ENCODE measurements at places on chromosomes 1 and 21.

- no peak for DNase-seq
These were observed 266.9 kb downstream of the TGFB2 start for GRCh38 chr1:218611916-218612585.

- DNase-seq, result no peak
These were observed 68.0 kb upstream of the CYP2J2 start for GRCh38 chr1:59994302-59995198.

GRCh38 chr1:38138498-38139233 is 92.1 kb upstream of the POU3F1 start:
- no peak for DNase-seq

- DNase-seq, result no peak
These were observed at the start of gene FAM89A for GRCh38 chr1:231040019-231040799. Gene FAM89A, minus strand, starts transcription at chr1:231040254. Its CDS starts 43 bp downstream, at chr1:231040211.

DNA sequence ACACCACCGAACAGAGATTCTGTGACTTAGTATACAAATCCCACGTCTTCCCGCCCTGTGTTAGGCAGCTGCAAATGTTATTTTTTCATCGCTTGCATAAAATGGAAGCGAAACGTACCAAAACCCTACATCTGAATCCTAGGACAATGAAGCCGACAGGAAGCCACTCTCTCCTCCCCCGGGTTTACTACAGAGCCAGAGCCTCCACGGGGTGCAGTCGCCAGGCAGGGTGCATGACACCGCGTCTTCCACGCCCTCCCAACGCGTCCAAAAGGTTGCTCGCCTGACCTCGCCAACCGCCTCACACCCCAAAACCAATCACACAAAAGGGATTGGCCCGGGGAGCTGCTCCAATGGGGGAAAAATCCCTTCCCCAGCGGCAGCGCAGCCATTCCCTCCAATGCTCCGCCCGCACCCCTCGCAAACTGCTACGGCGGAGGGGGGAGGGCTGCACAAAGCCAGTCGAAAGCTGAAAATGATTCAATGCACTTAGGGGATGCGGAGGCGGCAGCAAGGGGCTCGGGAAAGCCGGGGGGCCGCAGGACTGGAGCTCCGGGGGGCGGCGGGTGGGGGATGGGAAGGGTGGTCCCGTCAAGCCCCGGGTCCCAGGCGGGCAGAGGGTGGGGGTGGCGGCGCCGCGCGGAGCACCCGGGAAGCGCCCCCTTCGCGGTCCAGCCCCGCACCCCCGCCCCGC is 701 bp downstream of the CEP170 start:
- DNase-seq, result no peak

GRCh38 chr1:160083968-160084770 is 2.8 kb downstream of the KCNJ9 start:
- no peak for DNase-seq

DNA sequence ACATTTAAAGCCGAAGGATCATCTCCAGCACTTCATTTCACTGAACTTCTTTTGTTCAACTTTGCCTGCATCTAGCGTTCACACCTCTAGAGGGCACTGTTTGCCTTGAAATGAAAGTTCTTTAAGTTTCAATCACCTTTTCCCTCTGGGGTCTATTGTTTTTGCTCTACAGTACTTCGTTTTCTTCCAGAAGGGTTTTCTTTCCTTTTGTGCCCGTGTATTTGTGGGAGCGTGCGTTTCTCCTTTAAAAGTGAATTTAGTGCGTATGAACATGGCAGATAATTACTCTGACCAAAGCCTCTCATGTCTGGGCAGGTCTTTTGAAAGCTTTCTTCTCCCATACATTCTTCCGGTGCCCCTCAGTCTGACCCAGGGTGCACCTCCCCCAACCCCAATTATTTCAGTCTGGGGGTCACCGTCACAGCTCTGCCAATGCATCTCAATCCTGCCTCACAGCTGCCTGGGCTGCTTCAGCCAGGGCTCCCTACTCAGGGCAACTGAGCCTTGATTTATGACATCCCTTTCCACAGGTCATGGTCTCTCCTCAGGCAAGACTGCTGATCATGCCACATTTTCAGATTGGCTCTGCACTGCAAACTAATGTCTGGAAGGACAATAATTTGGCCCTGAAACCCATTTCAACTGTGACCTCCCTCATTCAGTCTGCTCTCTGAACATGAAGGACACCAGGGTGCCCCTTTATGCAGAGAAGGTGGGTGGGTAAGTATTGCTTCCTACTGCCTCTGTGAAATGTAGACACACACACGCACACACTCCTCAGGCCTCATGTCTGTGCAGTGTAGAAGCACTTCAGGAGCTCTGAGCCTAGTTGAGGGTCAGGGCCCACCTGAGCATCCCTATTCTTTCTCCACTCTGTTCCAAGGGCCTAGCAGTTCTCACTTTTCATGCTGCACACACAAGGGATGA is 88.6 kb downstream of the NUF2 start:
- DNase-seq, result peak; percentile 83

DNA sequence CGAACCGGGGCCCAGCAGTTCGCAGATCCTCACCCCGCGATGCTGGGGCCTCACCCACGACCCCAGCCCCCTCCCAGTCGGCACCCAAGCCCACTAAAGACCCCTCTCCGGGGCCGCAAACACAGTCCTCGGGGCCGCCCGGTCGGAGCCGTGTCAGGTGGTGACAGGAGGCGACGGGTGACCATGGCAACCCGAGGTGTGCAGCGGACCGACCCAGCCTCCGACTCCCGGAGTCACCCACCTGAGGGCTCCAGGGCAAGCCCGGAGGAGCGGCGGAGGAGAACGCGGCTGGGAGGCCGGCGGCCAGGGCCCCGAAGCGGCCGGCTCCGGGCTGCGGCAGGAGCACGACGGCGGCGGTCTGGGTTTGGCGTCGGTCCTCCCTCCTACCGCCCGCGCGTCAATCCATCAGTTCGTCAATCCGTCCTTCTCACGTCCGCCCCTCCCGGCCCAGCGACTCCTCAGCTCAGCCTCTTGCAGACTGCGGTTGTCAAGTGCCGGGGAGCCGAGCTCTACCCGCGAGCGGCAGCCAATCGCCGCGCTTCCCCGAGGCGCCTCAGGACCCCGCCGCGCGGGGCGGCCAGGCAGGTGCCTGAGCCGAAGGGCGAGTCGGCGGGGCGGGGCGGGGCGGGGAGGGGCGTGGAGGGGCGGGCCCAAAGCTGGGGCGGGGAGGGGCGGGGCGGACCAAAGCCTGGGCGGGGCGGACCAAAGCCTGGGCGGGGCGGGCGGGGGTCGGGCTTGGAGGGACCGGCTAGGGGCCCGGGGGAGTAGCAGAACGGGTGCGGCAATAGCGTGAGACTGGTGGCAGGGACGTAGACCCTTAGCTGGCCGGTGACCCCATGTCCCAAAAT is at the start of gene WDR47:
WDR47 (minus strand) TSS at position 482 of the 848 bp plus-strand sequence. CDS start 18,590 bp downstream, outside the sequence.
- DNase-seq, result peak; percentile 93

GRCh38 chr1:20587661-20588053 is 1.2 kb upstream of the CDA start:
- no peak for DNase-seq

GRCh38 chr1:68136187-68136586 is 85.8 kb upstream of the DIRAS3 start:
- no peak for DNase-seq

GRCh38 chr1:1842360-1843146 is 48.3 kb downstream of the GNB1 start:
- DNase-seq, result no peak

GRCh38 chr1:20507248-20507563 is 745 bp downstream of the MUL1 start:
- no peak for DNase-seq

DNA sequence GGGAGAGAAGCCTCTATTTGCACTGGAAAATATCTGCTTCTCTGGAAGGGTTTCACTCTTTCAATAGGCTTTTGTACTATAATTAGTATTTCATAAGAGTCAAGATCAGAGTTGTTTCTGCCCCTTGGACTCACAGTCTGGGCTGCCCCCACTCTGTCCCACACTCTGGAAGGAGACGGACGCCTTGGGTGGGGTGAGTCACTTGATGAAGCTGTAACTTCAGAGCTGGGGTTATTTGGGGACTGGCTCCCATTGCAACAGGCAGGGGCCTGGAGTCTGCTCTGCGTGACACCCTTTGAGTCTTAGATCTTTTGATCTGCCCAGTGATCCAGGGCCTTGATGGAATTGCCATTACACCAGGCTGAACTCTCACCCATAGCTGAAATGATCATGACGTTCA is 4.0 kb upstream of the KCNA10 start:
- DNase-seq, result no peak

- no peak for DNase-seq
These were observed 207.7 kb upstream of the KAZN start for GRCh38 chr1:14390816-14391215.

GRCh38 chr1:245810181-245810769 is 655.5 kb downstream of the KIF26B start:
- DNase-seq, result no peak

DNA sequence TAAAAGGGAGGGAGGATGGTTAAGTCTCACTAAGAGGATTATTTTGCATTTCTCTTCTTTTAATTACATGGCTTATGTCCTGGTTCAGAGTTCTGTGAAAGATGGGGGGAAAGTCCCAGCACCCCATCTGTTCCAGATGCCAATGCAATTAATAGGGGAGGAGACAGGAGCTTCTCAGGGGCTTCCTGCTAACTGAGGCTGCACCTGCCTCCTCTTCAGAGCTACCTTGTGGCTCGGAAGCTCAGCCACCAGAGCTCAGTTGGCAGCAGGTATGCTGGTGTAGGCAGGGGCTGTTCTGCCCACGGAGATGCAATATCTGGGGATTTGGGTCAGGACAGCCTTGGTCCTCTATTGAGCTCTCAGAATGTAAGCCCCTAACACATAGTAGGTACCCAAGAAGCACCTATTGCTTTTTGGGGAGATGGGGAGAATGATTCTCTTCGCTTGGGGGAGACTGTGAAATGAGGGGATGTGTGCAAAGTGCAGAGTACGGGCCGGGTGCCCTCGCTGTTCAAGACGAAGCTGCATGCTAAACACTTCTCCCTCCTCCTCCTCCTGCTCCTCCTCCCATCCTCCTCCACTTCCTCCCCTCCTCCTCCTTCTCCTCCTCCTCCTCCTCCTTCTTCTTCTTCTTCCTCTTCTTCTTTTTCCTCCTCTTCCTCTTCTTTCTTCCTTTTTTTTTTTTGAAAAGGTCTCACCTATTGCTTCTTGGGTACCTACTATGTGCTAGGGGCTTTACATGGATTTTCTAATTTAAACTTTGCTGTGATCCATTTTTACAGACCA is 279.0 kb downstream of the PTPRU start:
- DNase-seq, result no peak

DNA sequence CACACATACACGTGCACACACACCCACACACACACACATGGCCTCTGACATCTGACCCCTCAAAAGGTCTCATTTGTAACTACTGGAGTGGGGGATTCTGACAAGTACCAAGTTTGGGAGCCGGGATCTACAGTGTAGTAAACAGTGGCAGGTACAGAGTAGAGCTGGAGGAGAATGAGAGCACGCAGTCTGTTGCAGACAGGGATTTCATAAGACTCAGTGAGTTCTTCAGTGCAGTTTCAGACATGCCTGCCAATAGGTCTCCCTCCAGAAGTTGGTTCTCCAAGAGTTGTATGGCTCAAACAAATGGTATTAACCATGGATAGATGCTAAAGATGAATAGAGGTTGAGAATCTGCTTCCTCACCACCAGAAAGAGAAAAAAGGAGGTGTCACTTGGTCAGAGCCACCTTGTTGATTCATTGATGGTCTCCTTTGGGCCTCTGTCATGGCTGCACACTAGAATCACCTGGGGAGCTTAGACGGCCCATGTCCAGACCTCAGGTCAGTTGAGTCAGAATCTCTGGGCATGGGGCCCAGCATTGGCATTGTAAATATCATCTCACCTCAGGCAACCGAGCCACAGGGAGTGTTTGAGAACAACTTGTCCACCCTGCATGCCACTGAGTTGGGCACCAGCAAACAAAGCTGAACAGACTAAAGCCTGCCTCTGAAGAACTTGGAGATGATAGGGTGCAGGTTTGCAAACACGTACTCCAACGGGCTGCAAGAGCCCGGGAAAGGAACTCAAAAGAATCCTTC is 122.1 kb downstream of the EDEM3 start:
- DNase-seq, result no peak

DNA sequence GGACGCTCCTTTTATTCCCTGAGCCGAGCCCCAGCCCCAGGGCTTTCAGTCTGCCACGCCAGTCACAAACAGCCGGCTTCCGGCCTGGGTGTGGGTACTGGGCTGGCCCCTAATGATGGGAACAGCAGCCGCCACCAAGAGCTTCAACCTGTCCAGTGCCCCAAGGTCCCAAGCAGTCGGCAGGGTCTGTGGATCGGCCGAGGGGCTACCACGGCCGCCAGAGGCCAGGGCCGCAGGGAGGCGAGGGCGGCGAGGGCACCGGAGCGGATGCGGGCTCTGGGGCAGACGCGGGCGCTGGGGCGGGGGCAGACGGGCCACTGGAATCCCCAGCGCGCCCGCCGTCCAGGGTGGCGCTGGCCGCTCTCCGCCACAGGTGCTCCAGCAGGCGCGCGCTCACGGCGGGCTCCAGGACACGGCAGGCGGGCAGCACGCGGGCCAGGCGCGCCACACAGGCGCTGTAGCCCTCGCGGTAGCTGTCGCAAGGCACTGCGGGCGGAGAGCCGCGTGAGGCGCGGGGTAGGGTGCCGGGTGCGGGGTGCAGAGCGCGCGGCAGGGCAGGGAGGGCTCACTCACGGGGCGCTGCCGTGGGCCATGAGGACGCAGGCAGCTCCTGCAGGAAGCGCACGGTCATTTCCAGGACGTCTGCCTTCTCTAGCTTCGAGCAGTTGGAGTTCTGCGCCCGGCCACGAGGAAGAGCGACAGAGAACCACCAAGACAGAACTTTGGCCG is 887 bp downstream of the HES2 start:
- DNase-seq, result no peak

- DNase-seq, result no peak
These were observed 45.7 kb upstream of the CITED4 start for GRCh38 chr1:40907899-40908298.

- DNase-seq, result no peak
These were observed 37.2 kb downstream of the SETD4 start for GRCh38 chr21:36023092-36023480.

DNA sequence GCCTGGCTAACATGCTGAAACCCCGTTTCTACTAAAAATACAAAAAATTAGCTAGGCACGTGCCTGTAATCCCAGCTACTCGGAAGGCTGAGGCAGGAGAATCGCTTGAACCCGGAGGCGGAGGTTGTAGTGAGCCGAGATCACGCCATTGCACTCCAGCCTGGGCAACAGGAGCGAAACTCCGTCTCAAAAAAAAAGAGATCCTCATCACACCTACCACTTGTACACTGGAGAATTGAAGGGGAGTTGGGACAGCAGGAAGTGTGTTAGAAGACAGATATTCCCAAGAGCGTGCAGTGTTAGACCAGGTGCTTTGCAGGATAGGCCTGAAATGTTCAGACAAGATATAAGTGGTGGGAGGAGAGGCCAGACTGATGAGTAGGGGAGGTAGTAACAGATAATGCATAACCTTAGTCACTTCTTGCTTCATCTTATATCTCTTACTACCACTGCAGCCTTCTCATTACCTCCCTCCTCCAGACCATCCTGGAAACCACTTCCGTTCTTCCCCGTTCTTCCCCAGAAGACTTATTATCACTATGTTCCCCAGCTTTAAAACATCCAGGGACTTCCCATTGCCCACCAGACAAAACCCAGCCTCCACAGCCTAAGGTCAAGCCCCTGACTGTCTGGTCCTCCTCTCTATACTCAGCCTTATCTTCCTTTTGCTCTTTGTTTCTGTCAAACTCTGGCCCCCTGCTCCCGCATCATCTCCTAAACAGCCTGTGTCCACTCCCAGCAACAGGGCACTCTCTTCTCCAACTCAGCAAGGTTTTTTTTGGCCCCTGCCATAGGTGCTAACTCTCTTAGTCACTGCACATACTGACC is 21.3 kb downstream of the FAM20B start:
- no peak for DNase-seq

Measured in H1 (cell line).